ENCODE measurements at places on chromosomes 12 and 14.

DNA sequence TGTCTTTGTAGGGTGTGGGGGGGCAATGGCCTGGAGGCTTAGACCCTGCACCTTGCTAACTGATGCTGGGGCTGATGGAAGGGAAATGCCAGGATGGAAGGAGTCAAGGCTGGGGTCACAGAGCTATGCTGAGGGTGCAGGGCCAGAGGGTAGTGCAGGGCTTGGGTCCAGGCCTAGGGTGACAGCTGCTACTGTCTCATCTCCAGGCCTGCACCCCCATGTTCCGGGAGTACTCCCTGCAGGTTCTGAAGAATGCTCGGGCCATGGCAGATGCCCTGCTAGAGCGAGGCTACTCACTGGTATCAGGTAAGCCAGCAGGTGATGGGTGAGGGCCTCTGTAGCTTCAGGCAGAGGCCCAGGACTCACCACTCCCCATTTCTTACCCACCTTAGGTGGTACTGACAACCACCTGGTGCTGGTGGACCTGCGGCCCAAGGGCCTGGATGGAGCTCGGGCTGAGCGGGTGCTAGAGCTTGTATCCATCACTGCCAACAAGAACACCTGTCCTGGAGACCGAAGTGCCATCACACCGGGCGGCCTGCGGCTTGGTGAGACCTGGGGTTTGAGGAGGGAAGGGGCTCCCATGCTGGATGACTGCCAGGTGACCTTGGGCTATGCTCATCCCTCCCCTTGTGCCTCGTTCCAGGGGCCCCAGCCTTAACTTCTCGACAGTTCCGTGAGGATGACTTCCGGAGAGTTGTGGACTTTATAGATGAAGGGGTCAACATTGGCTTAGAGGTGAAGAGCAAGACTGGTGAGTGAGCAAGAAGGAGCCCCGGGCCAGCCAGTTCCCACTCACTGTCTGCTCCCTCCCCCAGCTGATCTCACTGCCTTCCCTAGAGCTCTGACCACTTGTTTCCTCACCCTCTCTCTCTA lies 4.1 kb downstream of the SHMT2 start:
- no peak for DNase-seq

DNA sequence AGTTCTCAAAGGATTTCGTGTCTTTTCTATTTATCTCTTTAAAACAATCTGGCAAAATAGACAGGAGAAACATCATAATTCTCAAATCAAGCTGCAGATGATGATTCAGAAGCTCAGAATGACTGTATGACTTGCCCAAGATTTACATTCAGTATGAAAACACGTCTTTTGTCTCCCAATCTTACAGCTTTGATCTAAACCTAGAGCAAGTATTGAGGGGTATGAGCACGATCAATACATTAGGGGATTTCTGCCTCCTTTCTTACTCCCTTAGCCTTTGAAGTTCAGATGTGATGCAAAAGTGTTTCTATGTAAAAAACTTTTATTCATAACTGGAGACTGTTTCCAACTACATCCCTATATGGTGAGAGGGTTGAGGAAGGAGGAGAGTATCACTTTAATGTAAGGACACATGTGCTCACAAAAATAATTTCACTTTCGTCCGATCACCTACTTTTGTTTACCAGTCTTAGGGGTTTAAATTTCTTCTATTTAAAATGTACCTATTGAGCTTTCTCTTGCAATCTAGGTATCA lies 454.8 kb downstream of the TMTC2 start:
- DNase-seq, result no peak

DNA sequence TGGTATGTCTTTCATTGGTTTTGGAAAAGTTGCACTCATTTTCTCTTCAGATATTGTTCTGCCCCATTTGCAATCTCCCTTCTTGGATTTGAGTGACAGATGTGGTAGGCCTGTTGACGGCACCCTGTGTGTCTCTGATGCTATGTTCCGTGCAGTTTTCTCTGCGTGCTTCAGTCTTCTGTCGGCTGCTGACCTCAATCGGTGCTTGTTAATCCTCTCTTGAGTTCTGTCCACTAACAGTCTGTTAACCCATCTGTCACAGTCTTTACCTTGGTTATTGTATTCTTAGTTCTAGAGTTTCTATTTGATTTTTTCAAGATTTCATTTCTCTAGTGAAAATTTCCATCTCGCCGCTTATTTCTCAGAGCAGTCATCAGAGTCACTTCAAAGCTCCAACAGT lies 20.7 kb upstream of the PLD4 start:
- DNase-seq, result no peak

GRCh38 chr12:42767326-42767954 lies 177.9 kb upstream of the PRICKLE1 start:
- DNase-seq, result no peak

DNA sequence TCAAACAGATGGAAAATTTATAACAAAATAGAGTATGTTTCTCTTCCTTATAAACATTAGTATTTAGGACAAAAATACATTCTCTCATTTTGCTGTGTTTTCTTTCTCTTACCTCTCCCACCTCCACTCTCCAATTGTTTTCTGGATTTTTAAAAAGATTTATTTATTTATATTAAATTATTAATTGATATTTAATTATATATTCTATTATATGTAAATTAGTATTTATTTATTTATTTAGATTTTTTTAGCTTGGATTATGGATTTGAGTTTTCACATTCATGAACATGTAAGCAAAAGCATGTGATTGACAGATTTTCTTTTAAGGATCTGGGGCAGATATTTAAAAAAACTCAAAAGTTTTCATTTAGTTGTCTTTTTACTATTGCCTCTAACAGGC lies 35.6 kb downstream of the SCN8A start:
- DNase-seq, result no peak

- DNase-seq, result no peak
These were observed 141.5 kb upstream of the ARID2 start for GRCh38 chr12:45587877-45588533.

DNA sequence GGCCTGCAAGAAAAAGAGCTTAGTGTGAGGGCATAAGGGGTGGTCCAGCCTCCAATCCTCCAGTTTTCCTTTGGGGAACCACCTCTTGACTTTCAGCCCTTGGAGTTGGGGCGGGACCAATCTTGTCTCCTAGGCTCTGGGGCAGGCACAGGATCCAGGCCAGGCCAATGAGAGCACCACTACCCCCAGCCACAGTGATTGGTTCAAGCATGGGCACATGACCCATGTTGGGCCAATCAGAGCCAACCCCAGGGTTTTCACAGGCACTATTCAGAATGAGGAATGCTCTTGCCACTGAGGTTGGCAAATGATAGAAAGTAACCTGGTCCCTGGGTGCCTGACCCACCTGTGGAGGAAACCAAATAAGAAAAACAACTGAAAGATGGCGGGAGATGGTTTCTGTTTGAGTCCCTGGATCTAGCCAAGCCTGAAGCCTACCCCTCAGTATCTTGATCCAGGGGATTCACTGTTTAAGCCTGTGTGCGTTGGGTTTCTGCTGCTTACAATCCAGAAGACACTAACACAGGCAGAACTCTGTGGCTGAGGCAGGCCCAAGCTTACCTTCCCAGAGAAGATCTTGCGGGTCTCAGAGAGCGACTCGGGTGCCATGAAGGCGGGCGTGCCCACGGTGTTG lies 42.9 kb downstream of the P2RX4 start:
- no peak for DNase-seq

GRCh38 chr14:53047307-53048069 lies 96.6 kb upstream of the FERMT2 start:
- no peak for DNase-seq

- DNase-seq, result no peak
These were observed 696 bp upstream of the GPHN start for GRCh38 chr14:66507181-66507721.

DNA sequence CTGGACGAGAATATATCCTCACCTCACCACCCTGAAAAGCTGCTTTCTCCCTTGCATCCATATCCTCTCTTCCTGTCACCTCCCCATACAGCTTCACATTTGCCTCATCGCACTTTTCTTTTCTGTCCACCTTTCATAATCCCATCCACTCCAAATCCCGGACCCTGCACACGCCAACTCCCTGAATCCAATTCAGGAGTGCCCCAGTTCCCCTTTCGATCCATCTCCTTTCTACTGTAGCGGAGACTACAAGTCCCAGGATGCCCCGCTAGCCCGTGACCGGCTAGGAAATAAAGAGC lies 2.5 kb downstream of the TMEM253 start:
- DNase-seq, result no peak

DNA sequence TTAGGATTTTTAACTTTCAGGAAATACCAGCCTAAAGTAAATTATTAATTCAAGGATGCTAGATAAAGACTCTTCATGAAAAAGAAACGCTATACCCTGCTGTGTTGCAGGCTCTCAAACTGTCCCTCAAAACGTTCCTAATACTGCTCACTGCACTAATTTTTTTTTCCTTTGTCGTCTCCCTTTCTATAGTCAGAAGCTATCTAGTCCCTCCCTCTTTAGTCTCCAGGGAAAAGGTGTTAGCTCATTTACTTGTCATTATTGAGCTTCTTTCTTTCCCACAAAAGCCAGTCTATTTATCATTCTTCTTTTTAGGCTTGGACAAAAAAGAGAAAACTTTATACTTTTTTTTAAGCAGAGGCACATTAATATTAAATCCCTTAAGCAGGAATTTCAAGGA lies 30.3 kb upstream of the INSM2 start:
- DNase-seq, result no peak

- no peak for DNase-seq
These were observed 91.1 kb downstream of the SCARB1 start for GRCh38 chr12:124772289-124773170.

DNA sequence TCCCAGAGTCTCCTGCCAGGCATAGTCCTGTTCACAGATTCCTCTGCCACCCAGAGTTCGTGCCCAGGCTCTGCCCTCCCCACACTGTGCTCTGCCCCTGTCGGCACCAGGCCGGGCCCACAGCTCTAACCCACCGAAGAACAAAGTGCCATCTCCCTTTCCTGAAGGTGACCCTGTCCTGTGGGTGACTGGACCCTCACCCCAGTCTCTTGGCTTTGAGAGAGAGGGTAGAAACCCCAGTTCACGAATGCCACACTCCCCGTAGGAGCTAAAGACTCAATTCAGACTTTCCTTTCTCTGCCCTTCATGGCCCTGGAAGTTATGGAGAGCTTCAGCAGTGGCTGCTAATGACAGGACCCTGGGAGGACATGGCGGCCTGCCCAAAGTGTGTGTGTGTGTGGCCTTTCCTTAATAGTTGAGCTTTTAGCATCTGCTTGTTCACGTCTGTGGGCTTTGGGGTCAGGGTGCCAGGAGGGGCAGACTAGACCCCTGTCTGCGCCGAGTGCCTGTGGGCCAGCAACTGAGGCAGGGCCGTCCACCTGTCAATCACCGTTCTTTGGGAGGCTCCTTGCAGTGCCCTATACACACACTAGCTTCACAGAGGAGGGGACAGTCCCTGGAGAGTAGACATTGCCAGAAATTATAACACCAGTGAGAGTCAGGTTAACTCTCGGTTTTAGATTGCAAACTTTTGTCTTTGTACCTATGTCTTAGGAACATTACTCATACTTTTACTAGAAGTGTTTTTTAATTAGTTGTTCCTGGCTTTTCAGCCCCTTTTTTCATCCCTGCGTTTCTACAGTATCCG lies 84.6 kb upstream of the DYNC1H1 start:
- DNase-seq, result no peak

DNA sequence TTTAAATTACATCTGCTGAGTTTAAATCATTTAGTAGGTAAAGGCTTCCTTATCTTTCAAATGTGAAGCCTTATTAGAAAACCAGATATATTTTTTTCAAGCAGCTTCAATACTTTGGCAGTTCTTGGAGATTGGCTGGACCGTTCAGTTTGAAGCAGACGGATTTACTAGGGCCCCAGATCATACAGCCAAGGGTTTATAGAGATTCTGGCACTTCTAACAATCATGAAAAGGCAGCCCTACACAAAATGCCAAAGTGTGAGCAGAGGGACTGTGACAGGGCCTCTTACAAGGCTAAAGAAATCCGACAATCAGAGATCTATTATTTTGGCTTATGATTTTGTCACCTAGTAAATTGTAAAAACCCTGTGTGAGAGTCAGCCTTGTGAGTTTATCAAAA lies 162.8 kb upstream of the SLC38A2 start:
- no peak for DNase-seq

- no peak for DNase-seq
These were observed 9.8 kb downstream of the RARG start for GRCh38 chr12:53222170-53222721.

- DNase-seq, result peak; percentile 50
These were observed 545.1 kb upstream of the ATP2B1 start for GRCh38 chr12:90253674-90254181.

DNA sequence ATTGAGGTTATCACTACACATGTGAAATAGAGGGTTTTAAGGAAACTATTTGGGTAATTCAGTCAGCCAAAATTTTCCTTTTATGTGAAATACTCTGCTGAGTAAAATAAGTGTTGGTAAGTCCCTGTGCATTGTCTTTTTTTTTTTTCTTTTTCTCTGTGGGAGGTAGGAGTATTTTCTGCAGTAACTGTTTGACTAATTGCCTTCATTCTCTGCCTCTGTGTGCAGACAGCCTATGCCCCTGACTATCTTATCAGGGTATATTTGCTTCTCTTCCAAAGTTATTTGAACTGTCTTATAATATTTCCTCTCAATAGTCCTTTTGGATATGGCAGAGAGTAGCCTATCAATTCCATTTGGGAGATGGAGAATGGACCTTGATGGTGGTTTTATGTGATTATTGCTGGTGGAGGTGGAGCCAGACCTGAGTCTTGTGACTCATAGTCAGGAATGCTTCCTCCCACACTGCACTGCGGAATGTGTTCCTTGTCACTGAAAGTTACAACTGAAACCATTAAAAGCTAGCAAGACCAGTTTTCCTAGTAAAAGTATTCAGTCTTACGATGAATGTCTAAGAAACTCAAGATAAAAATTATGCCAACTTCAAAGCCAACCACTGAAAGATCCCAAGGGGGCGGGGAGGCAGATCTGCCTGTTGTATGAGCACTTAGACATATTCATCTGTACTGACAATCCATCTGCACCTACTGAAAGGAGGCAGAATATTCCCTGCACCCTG lies 40.9 kb upstream of the STXBP6 start:
- DNase-seq, result no peak

All from Ammon's horn (tissue), 1 donor.